ENCODE measurements at places on chromosomes 3 and 15.

DNA sequence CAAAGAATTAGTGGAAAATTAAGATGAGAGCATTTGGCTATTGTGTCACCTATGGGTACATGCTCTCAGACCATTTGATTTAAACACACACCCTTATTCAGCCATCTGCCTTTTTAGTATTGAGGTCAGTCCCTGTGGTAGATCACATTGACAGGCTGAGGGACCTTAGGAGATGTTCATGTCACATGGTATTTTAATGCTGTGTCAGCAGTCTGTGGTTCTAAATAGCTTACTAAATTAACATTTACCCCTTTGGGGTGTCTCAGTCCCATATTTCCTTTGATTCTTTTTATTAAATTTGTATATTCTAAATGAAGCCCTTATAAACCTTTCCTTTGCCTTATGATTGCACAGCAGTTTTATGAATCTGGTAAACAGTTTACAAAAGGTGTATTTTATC lies 2.3 kb downstream of the RBM5 start:
- no peak for DNase-seq

DNA sequence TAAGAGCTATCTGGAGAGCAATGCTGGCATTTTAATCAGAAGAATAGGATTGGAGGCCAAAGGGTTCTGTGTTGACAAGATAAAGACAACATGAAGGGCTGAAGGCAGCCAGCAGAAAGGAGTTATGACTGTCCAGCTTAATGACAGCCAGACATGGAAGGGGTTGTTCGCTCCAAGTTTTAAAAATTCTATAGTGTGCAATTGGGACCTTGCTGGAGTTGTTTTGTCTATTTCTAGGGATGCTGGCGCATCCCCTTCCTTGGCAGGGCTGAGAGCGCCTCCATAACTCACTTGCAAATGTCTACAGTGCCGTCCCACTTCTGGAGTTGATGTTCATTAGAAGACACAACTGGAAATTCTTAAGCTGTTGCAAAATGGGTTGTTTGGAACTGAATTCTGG lies 200.7 kb downstream of the TLE3 start:
- no peak for DNase-seq

GRCh38 chr15:67146234-67146633 lies 80.8 kb downstream of the SMAD3 start:
- DNase-seq: no peak

DNA sequence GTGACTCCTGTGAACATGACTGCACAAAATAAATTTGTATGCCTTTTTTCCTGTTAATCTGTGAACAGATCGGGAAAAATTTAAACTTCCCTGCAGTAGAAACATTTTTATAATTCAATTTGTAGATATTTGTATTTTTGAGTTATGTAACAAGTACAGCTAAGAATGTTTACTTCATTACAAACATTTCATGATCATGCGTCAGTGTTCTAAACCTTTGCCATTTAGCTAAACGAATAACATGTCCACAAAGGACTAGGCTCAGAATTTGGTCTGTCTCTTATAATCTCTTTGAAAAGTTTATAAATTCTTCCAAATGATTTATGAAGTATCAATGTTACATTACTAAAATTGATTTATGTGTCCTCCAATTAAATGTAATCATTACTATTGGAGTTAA lies 17.3 kb upstream of the CRYBG3 start:
- DNase-seq: no peak

DNA sequence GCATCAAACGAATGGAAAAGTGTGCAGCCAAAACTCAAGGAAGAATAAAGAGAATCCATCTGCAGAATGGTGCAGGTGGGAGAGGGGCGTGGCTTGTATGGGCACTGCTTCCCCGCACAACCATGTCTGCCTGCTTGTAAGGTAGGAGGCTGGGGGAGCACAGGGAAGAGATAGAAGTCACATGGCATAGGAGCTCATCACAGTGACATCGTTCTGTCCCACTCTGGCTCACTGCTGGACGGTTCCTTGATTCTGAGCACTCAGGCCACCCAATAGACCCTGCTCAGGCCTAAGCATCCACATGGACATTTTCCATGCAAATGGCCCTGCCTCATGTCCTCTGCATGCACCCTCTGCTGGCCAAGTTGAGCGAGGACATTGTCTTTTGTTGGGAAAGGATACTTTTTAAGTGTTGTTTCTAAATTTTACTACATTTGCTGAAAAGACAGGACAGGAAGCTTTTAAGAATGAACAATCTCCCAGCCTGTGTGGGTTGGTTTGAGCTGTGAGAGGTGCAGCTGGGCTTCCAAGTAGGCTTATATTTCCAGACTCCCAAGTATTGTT lies 3.1 kb downstream of the MYLK start:
- DNase-seq: peak; percentile 72

DNA sequence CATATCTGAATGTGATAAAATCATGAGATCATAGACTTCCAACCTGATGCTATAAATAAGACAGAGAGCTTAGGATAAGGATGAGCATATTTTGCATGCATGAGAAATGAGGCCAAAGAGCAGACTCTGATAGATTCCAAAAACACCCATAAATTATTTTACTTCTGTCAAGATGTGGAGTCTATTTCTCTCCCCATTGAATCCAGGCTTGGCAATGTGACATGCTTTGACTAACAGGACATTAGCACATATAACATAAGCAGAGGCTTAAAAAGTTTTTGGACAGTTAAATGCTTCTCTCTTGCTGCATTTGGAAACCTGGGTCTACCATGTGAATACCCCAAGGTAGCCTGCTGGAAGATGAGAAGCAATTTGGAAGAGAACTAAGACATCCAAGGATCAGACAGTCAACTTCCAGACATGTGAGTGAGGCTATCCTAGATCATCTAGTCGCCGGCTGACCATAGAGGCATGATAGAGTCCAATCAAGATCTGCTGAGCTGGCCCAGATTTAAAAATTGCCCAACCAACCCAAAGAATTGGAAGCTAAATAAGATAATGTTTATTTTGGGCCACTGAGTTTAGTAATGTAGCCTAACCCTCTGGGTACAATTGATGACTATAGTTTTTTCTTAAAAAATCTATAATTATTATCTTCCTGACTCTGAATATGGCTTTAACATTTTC lies 30.3 kb downstream of the MYLK start:
- no peak for DNase-seq

DNA sequence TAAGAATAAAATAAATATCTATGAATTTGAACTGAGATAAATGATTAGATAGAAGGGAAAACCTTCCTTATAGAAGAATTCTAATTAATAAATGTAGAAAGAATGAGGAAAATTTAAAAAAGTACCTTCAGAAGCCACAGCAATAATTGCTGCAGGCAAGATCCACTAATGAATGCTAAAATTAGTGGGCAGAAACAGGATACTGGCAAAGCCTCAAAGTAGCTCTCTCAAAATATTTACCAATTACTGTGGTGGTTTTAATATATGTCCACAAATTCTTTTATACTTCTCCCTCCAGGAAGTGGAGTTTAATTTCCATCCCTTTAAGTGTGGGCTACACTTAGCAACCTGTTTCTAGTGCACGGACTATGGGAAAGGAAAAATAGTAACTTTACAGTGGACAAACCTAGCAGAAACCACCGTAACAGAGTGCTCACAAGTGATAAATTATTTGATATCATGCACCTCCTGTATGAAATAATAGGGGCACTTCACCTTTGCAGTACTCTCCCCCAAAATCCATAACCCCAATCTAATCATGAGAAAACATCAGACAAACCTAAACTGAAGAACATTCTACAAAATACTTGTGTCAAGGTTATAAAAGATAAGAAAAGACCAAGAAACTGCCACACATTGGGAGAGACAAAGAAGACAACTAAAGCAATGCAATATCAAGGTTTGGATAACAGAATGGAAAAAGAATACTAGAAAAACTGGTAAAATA lies 6.8 kb downstream of the PEAK1 start:
- DNase-seq: no peak

- no peak for DNase-seq
These were observed 109.7 kb upstream of the GADL1 start for GRCh38 chr3:31004025-31004678.

GRCh38 chr15:51172193-51172592 lies 77.5 kb upstream of the TNFAIP8L3 start:
- no peak for DNase-seq

GRCh38 chr3:55576621-55577388 lies 89.7 kb upstream of the WNT5A start:
- no peak for DNase-seq

GRCh38 chr3:98772022-98772421 lies 8.9 kb downstream of the ST3GAL6 start:
- DNase-seq: no peak

- DNase-seq: no peak
These were observed 224.1 kb upstream of the IL12A start for GRCh38 chr3:159764490-159765029.

GRCh38 chr15:100075229-100075628 lies 266.5 kb downstream of the ADAMTS17 start:
- DNase-seq: no peak

- no peak for DNase-seq
These were observed 69.2 kb downstream of the RASA2 start for GRCh38 chr3:141556034-141556433.

- DNase-seq: peak; percentile 88
These were observed 32.2 kb downstream of the LIPC start for GRCh38 chr15:58463815-58464650.

- no peak for DNase-seq
These were observed 862.6 kb downstream of the AGBL1 start for GRCh38 chr15:86942285-86942684.

DNA sequence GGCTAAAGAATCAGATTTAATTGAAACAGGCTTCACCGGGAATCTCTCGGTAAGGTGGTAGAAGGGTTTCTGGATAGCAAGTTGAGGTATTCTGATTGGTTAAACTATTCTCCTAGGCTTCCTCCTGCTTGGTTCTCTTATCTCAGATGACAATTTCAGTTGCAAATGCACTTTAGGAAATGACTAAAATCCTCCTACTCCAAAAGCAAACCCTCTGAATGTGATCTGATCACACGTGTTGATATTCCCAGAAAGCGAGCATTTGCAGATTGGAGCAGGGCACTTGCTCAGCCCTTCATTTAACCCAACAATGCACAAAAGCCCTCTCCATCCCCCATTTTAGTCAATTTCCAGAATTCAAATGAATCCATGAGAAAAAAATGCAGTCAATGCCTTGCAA lies 55.6 kb upstream of the ICE2 start:
- no peak for DNase-seq

GRCh38 chr3:140711390-140712035 lies 33.6 kb downstream of the TRIM42 start:
- DNase-seq: no peak

- no peak for DNase-seq
These were observed 61.2 kb downstream of the LYSMD4 start for GRCh38 chr15:99671926-99672635.

DNA sequence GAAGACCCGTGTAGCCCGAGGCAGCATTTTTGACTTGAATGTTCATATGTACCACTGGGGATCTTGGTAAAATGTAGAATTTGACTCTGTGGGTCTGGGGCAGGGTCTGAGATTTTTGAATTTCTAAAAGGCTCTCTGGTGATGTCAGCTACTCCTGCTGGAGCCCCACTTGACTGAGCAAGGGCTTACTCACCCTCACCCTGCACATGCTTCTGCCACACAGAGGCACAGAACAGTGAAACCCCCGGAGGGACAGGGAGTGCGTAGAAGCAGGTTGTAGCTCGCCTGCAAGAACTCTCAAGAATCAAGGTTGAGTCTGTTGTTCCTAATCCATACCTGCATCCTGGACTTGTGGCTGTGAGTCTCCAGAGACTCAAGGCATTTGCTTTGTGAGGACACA lies 41.1 kb downstream of the SLCO3A1 start:
- DNase-seq: no peak

DNA sequence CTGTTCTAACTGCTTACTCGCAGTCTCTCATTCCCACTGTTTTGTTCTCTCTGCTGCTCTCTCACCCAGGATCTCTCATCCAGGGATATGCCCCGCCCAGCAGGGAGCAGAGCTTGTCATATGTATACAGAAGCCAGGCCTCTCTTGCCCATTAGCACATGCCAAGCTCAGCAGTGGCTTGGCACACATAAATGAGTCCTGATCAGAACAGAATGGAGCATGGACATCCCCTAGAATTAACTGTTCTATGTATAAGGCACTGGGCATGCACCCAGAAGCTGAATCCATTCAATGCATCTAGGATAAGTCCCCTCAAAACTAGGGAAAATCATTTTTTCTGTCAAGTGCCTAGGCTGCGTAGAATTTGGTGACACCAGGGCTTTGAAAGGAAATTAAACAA lies 61.6 kb downstream of the IGSF11 start:
- DNase-seq: peak; percentile 34

- no peak for DNase-seq
These were observed 929.4 kb downstream of the ROBO1 start for GRCh38 chr3:78838362-78838761.

DNA sequence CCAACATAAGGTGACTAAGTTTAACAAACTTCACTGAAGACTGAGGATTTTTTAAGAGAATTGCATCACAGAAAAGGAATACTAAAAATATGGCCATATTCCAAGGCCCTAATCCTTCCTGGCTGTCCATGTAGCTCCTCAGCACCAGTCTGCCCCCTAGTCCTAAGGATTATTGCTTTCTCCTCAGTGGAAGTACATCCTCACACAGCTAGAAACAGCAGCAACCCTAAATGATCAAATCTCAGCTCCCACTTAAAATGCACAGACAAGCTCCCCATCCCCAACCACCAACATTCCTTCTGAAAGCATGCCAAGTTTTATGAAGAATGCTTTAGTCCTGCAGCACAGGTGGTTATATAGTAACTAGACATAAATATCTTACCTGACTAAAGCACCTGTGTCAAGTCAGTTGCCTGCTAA lies 14.7 kb downstream of the ST3GAL6 start:
- no peak for DNase-seq

DNA sequence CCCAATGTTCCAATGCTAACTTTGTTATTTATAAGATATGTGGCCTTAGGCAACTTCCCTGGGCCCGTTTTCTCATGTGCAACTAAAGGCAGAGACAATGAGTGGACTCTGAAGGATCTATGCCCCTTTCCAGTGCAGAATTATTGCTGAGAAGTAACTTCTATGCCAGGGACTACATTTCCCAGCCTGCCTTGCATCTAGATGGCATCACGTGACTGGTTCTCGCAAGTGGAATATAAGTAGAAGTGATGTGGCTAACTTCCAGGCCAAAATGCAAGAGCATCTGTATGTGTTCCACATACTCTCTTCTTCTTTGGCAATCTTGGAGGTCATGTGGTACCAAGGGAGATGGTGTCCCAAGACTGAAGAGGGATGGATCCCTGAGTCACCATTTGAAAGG lies 674.4 kb downstream of the NTRK3 start:
- DNase-seq: no peak

- no peak for DNase-seq
These were observed 80.9 kb upstream of the RASGRF1 start for GRCh38 chr15:79171320-79172031.

DNA sequence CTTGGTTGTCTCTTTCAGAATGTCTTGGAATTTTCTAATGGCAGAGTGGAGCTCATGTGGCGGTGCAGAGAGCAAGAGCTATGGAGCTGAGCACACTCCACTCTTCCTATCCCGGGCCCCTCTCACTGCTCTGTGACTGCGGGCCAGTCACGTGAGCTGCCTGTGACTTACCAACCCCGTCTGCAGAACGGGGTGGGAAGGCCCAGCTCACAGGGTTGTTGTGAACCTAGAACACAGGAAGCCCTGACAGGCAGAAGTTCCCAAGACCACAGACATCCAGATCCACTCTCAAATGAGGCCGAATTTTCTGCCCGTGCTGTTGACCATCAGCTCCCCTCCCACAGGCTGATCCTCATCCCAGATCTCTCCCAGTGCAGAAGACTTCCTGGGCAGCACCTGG lies 35.5 kb upstream of the PLXNA1 start:
- DNase-seq: no peak

GRCh38 chr3:69009559-69010410 lies 3.7 kb downstream of the EOGT start:
- DNase-seq: no peak

GRCh38 chr3:151871639-151872468 lies 1.6 kb upstream of the SUCNR1 start:
- no peak for DNase-seq

Data from NCI-H1105 treated with DMSO at 0.1 percent for 48 hours (cell line).